WTC11 (cell line): ENCODE measurements at places on chromosomes 3 and 15.

DNA sequence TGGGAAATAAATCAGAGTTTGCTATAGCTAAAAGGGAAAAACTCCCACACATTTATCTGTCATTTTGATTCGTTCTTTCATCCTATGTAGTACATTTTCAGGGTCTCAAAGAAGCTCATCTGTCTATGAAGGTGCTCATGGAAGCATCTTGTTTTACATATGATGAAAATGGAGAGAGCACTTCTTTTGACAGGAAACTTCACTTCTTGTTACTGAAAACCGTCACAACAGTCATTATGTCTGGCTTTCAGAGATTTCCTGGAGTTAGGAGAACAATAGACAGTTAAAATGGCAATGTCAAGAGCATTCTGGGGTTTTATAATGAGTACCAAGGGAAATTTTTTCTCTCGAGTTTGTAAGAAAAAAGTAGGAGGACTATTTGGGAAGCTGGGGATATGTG is 83.3 kb downstream of the TMEM108 start:
- no peak for DNase-seq

GRCh38 chr3:64152086-64152485 is 73.2 kb downstream of the PRICKLE2 start:
- DNase-seq = no peak

- DNase-seq = no peak
Observed at GRCh38 chr15:93894438-93895036, 336.8 kb upstream of the MCTP2 start.

DNA sequence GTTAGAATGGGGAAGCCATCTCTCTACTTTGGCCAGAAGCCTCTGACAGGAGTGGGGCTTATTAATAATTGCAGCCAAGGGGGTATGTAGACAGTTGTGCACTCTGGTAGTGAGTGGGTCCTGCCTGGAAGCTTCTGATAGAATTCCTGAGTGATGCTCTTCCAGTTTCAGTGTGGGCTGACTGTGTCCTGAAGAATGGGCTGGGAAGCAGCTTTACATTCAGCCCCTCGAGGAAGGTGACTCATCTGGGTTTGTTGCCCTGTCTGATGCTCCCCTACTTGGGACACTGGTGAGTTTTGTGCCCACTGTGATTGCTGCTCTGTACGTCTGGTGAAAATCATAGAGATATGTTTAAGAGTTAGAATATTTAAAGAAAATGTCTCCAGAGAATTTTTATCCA is 444.7 kb upstream of the RBMS3 start:
- DNase-seq = no peak

- no peak for DNase-seq
Observed at GRCh38 chr3:142081178-142081577, 68.2 kb downstream of the TFDP2 start.

DNA sequence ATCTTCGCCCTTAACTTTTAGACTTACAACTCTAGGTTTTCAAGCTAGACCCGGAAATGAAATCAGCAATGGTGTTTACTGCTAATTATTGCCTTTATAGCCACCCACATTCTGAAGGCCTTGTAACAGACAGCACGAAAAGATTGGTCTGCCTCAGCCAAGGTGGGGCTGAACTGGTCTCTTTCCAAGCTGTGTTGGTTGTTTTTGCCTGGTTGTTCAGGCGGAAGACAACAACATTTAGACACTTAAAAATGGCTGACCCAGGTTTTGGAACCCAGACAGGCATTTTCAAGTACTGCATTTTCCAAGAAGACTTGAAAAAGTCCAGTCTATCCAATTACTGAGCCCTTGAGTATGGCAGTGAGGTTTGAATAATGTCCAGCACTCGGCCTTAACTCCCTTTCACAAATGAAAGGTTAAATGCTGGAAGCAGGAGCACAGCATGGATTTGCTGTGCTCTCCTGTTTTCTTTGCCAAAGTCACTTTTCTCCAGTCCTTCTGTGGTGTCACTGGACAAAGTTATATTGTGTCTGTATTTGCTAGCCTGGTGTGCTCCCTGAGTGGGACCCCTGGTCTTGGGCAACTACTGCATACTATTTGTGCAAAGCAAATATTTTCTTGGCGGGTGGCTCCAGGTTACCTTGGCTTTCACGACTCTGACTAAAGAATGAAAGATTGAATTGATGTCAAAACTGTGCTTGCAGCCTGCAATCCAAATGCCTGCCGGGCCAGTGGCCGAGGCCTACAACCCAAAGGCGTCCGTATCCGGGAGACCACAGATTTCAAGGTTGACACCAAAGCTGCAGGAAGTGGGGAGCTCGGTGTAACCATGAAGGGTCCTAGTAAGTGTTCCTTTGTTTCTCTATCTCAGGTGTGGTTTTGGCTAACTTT is 93.5 kb downstream of the FLNB start:
- DNase-seq = no peak

- no peak for DNase-seq
Observed at GRCh38 chr3:64852738-64853137, 164.9 kb upstream of the ADAMTS9 start.

DNA sequence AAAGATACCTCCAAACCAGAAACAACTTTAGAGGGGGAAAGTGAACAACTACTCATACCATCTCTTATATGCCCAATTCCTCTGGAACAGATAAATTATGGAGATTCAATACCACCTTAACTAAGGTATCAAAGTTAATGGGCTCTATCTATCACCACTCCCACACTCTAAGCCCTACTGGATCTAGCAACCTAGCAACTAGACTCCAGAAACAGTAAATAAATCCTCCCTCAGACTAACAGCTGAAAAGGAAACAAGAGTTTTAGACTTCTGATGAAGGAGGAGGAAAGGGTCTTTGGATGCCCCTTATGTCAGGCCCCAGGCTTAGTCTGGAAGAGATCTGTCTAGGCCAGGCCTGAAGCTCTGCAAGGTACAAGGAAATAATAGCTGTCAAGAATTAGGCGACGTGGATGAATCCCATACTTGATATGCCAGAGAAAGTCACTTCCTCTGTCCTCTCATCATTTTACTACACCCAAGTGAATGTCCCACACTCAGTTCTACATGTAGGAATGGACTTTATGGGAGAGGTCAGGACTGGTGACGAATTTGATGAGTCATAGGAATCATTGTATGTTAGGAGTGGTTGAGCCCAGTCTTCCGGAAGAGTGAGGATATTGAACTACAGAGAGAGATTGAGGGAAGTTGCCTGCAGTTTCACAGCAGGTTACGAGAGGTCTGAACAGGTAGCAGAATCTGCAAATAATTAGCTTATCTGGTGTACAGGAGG is 113.8 kb downstream of the AKAP13 start:
- DNase-seq = no peak
